Cerebellar nuclear complex (tissue), 1 donor: ENCODE measurements at places on chromosomes 6 and 20.

- DNase-seq = no peak
These were observed 27.8 kb upstream of the RNF144B start for GRCh38 chr6:18359237-18359885.

GRCh38 chr6:92748131-92748530 lies 671.2 kb downstream of the EPHA7 start:
- no peak for DNase-seq

GRCh38 chr6:62614442-62614841 lies 328.4 kb upstream of the KHDRBS2 start:
- DNase-seq = no peak

DNA sequence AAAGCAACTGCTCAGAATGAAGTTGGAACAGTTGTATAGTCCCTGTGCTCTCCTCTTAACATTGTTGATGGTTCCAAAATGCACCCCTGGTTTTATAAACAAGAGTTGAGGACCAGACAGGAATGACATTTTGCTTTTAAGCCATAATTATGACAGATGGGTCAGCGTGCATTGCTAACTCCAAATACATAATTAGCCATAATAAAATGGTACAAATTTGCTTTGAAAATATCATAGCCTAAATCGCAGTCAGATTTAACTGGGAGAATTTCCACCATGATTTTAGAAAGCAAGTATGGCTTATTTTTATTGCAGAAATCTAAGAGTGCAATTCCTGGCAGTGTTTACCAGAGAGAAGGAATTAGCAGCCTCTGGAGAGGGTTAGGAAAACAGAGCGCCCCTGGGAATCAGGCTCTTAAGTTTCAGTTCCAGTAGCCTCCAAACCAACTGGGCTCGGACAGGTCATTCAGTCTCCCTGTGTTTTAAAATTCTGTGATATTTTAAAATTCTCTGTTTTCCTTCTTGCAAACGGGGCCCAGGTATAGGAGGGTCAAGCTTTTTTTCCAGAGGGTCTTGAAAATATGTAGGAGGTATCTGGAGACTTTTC lies 302.3 kb downstream of the TBC1D7 start:
- DNase-seq = no peak

GRCh38 chr20:53652859-53653517 lies 59.3 kb upstream of the ZNF217 start:
- DNase-seq = no peak

DNA sequence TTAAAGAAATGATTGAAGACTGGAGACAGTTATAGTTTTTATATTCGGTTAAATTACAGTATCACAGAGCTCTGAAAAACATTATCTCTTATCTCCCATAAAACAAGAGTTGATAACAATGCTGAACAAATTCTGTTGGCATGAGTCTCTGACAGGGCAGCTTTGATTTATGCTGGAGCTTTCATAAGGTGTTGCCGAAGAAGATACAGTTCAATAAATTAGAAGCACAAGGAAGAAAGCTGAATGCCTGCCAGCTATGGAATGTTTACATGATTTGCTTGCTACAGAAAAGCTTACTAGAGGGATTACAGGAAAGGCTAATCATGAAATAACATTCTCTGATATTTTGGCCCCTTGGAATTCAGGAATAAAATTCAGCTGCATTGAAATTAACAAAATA lies 431.9 kb upstream of the GJE1 start:
- no peak for DNase-seq

DNA sequence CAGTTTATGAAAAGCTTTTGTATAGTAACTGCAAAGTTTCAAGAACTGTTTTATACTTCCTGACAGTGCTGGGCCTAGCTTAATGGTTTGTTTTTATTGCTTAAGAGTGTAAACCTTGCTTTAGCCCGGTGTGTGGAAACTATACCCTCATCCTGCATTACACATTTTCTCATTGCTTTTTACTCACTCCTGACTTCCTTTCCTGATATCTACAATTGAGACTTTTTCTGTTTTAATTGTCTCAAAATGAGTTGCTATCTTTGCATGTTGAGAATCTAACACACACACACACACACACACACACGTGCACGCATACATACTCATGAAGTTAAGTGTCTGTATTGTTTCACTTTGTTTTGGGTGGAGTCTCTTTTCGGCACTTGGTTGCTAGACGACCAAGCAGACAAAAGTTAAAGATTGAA lies 16.7 kb downstream of the BMP2 start:
- no peak for DNase-seq

DNA sequence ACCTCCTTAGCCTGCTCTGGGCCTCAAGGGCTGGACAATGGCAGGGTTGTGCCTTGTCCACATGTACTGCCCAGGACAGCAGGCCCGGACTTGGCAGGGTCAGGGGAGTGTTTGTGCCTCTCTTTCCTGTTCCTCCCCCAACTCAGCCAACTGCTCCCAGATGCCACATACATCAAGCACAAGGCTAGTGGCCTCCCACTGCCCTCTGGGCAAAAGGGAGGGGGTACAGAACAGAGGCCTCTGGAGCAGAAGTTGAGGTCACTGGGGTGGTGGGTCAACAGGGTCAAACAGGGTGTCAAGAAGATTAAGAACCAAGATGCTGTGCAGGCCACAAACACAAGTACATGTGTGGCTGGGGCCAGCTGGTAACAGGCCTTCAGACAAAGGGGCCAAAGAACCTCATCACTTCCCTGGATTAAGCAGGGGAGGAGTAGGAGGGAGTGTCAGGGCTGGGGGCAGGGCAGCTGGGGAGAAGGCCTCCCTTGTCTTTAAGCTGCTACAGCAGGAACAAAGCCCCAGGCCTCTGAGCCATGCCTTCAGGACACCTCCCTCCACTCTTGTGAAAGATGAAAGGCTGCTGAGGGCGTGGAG lies 36.0 kb downstream of the KCNK5 start:
- no peak for DNase-seq

- no peak for DNase-seq
These were observed 1.4 kb downstream of the NUS1 start for GRCh38 chr6:117676577-117677218.

DNA sequence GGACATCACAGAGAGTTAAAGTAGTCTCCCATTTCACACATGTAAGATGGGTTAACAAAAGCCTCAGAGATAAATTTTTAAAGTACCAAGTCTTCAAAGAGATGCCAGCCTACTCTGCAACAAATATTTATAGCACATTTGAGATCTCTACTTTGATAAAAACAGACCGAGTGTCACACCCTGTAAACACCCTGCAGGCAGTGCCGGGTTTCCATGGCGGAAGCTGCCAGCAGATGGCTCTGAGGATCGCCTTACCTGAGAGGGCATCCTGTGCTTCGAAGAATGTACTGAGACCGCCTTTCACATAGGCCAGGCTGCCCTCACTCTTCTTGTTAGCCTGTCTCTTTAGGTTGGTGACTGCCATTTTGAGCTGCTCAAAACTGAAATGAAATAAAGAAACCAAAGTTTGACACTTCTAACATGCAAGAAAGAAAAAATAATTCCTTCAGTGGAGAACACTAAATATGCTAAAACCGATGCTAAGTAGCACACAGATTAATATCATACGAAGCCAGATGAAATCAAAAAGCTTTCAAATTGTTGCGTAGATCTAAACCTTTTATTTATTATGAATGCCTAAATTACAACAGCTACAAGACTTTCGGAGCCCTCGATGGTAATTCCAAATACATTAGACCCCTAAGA lies 39.3 kb downstream of the HUS1B start:
- no peak for DNase-seq

DNA sequence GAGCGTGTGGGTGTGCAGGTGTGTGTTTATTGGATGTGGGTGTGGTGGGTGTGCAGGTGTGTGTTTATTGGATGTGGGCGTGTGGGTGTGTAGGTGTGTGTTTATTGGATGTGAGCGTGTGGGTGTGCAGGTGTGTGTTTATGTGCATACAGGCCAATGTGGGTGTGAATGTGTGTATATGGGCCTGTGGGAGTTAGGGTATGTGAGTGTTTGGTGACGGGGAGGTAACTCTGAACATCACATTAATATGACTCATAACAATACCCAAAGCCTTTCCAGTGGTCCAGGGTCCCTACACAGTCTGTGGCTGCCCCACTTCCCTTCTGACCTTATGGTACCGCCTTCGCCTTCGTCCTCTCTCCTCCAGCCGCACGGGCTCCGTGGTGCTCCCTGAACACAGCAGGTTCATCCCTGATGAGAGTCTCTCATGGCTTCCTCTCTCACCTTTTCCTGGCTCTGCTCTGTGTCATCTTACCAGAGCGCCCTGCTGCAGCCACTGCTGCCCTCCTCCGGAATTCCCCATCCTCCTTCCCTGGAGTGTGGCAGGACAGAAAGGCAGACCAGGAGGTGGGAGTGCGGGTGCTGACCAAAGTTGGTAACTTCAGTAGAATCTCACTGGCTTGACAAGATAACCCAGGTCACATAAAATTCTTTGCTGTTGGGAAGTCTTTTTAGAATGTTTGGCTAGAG lies 80.0 kb downstream of the SLC2A10 start:
- no peak for DNase-seq

- DNase-seq = no peak
These were observed 95.5 kb downstream of the NCR2 start for GRCh38 chr6:41430875-41431274.

DNA sequence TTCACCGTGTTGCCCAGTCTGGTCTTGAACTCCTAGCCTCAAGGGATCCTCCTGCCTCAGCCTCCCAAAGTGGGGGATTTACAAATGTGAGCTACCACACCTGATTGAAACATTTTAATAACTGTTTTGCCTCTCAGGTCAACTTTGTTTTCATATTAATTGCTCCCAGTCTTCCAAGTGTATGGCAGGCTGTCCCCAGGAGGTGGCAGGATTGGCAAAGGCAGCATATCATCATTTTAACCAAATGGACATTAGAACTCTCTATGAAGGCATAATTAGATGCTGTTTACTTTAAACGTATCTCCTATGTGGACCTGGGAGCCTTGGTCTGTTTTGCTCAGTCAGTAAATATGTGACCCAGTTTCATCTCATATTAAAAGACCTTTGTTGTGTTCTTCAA lies 59.2 kb upstream of the CSE1L start:
- DNase-seq = no peak

GRCh38 chr6:81023007-81023582 lies 729.4 kb downstream of the TENT5A start:
- no peak for DNase-seq

DNA sequence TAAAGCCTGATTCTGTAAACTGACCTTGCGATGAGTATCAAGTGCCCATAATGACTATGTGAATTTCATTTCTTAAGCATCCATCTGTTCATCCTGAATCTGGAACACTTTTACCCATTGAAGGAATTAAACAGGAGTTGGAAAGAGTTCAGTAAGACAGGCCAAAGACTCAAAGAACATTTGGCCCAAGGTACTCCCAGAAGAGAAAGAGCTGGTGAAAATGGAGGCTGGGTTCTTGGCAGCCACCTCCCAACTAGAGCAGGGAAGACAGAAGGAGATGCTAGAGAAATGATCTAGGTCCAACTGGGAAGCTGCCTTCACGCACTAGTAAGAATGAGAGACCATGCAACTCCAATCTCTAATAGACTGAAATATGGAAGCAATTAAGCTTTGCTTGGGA lies 290.8 kb upstream of the RNF24 start:
- DNase-seq = no peak

DNA sequence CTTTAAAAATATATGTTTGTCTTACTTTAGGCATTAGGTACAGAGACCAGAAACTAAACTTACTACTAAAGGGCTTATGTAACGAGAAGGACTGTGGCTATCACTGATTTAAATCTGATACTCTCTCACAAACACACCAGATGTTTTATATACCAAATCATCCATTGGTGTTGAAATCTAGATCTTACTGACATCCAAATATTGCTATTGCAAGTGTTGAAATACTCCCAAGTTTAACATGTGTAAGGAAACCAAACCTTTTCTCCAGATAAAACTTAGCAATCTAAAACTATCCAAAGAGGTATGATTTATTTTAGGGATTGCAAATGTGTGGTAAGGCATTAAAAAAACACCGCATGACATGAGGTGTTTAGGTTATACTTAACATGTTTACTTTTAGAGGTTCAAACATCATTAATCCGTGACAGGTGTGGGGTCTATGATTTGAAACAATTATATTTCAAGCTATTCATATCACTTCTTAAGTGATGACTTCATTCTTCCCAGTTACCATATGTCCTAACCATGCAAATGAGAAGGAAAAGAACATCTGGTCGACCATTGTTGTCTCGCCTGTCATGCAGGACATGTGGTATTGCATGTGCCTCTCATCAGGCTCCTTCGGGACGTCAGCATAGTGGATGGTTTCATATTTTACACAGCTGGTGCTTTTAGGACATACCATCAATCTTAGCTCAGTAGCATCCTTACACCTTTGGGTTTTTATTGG lies 168.3 kb upstream of the SPACA1 start:
- DNase-seq = no peak

DNA sequence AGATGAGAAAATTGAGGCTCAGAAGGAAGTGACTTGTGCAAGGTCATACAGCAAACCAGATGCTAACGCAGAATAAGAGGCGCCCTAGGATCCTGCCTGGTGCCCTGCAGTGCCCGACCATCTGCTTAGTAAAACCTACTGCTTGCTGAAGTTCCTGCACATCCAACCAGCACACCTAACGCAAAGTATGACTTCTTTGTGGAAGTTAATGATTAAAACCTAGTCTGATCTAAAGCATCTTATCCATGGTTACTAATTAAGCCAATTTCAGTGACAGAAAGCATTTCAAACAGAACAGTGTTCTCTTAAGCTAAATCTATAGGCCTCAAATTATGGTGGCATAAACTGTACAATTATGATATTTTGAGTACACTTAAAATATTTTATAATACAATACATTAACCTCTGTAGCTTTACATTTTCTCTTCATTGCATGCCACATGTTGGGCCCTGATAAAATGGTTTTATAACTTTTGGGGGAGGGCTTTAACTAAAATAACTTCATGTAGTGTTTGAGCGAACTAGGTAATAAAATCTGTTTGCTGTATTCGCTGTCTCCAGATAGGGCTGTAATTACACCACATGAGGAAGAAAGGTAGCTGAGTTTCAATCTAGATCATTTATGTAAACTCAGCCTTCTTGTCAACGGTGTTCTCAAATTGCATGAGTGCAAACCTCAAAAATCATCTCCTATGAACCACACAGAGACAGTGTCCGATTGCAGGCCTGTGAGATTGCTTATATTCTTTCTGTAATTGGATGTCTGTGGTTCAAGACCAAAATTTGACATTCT lies 37.5 kb upstream of the BEND3 start:
- no peak for DNase-seq

DNA sequence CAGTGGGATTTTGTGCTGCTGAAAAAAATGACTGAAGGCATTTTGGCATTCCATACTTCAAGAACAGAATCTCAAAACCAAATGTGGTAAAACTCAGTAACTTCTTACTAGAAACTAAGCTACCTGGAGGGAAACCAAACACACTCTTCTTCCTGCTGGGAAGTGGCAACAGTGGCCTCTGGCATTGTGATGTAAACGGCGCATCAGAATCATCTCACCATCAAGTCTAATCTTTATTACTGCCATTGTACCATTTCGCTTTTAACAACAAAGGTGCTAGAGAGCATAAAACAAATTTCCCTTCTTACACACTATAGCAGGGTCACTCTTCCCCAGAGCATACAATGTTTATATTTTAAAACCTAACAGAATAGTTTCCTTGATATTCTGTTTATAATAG lies 101.6 kb upstream of the CEP162 start:
- DNase-seq = no peak

- DNase-seq = peak; percentile 36
These were observed 144.1 kb upstream of the BACH2 start for GRCh38 chr6:90440586-90441283.

- no peak for DNase-seq
These were observed 13.2 kb upstream of the SSTR4 start for GRCh38 chr20:23021951-23022350.
